ENCODE measurements at places on chromosomes 3 and 15.

GRCh38 chr15:53565721-53566120 is 193.7 kb downstream of the WDR72 start:
- no peak for DNase-seq
- no peaks in the 10 kb centered on the region for H3K27me3 ChIP-seq
- H3K4me3 ChIP-seq, result no peak overlapping the region

DNA sequence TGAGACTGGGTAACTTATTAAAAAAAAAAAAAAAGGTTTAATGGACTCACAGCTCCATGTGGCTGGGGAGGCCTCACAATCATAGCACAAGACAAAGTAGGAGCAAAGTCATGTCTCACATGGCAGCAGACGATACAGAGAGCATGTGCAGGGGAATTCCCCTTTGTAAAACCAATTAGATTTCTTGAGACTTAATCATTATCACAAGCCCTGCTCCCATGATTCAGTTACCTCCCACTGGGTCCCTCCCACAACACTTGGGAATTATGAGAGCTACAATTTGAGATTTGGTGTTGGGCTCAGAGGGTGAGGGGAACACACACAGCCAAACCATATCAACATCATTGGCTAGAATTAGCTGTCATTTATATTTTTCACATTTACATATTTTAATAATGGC is 221.0 kb downstream of the RSRC1 start:
- no peaks in the 10 kb centered on the region for H3K36me3 ChIP-seq
- no peak overlapping the region for H3K27ac ChIP-seq
- no peaks in the 10 kb centered on the region for H3K4me1 ChIP-seq
- H3K27me3 ChIP-seq, result no peaks in the 10 kb centered on the region

- H3K4me1 ChIP-seq, result no peaks in the 10 kb centered on the region
- H3K27me3 ChIP-seq, result no peaks in the 10 kb centered on the region
- H3K4me3 ChIP-seq, result no peak overlapping the region
- H3K36me3 ChIP-seq, result peaks cover 66% of the 10 kb centered on the region
- no peak for DNase-seq
These were observed 7.2 kb upstream of the OGG1 start for GRCh38 chr3:9742560-9742959.

- H3K4me3 ChIP-seq, result peak overlapping the region; percentile 76
- peaks cover 51% of the 10 kb centered on the region for H3K4me1 ChIP-seq
- peaks cover 5% of the 10 kb centered on the region for H3K36me3 ChIP-seq
- peak overlapping the region; percentile 76 for H3K27ac ChIP-seq
- no peak for DNase-seq
- no peaks in the 10 kb centered on the region for H3K27me3 ChIP-seq
These were observed 16.0 kb upstream of the SRP14 start for GRCh38 chr15:40054855-40055575.

GRCh38 chr3:10255835-10256234 is 7.6 kb downstream of the TATDN2 start:
- DNase-seq, result no peak
- peaks cover 75% of the 10 kb centered on the region for H3K36me3 ChIP-seq
- no peaks in the 10 kb centered on the region for H3K27me3 ChIP-seq

DNA sequence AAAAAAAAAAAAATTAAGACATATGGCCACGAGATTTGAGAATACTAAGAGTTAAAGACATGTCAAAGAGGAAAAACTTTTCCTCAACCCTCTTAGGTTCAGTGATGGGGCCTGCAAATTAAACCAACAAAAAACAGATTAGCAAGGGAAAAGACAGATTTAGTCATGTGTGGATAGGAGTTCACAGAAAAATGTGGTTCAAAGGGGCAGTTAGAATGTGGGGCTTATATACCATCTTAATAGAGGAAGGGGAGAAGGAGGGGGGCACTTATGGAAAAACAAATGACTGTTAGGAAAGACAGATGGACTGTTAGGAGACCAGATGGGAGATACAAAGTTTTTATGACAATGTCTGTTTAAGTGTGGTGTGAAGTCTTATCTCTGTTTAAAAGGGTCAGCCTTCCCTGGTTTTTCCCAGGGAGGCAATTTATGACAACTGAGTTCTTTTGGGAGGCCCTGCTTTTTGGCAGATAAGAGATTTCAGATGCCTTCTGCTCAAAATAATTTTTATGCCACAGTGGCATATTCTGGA is 68.7 kb upstream of the FURIN start:
- no peak overlapping the region for H3K27ac ChIP-seq
- H3K27me3 ChIP-seq, result no peaks in the 10 kb centered on the region
